ENCODE measurements at places on chromosomes 6 and 20. TPM values are rescaled to one million over a fixed set of nuclear protein-coding genes. Genes with fewer than 3 reads are reported as not detected.

- no peak for DNase-seq
These were observed 90.1 kb downstream of the LPA start for GRCh38 chr6:160573943-160574342.

DNA sequence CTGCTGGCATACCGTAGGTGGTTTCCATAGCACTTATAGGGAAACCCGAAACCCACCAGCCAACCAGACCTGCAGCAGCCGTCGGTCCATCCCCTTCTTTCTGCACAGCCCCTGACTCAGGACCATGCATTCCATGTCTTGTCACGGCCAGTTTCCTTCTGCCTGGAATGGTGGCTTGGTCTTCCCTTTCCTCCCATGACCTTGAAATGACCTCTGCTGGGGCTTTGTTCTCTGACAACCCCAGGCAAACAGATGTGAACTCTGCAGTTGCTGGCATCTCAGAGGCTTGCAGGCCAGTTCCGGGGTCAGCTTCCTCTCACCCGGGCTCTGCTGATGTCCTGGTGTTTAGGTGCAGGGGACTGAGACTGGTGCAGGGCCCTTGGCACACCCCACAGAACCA lies 250.8 kb downstream of the SMOC2 start:
- DNase-seq, result no peak

DNA sequence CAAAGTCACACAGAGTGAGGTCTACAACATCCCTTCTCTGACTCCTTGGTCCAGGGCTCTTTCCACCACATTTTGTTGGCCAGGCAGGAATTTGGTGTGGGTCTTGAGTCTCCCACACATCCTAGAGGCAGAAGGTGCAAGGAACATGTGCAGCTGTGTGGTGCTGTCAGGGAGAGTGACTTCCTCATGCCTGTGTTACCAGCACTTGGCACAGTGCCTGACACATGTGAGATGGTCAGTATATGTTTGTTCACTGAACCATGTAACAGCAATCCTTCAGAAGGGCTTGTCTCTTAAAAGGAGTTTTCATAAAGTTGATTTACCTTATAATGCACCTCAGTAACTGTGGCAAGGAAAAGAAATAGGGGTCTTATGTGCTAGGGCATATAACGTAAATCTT lies 168.5 kb downstream of the CDC5L start:
- DNase-seq, result no peak

DNA sequence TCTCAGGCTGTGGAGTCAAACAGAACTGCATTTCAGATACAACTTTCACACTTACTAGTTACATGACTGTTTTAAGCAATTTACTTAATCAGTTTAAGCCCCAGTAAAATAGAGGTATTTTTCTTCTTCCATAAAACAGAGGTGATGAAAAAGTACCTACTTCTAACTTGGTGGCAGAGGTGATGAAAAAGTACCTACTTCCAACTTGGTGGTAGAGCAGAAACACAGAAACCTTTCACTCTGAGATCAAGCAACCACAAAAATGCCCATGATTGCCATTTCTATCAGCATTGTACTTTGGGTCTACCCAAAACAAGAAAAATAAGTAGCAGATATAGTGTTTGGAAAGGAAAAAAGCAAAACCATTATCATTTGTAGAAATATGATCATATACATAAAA lies 148.7 kb downstream of the OPRM1 start:
- no peak for DNase-seq

GRCh38 chr6:97978855-97979271 lies 695.8 kb upstream of the MMS22L start:
- DNase-seq, result no peak

- no peak for DNase-seq
These were observed 300.2 kb downstream of the CLIC5 start for GRCh38 chr6:45715508-45715803.

- DNase-seq, result no peak
These were observed 23.8 kb downstream of the DCBLD1 start for GRCh38 chr6:117506180-117506835.

GRCh38 chr20:33773412-33774089 lies 37.6 kb upstream of the CHMP4B start:
- DNase-seq, result no peak

GRCh38 chr6:169803816-169804340 lies 52.5 kb downstream of the ERMARD start:
- no peak for DNase-seq

- no peak for DNase-seq
These were observed 280.3 kb upstream of the SYNCRIP start for GRCh38 chr6:85923013-85923430.

DNA sequence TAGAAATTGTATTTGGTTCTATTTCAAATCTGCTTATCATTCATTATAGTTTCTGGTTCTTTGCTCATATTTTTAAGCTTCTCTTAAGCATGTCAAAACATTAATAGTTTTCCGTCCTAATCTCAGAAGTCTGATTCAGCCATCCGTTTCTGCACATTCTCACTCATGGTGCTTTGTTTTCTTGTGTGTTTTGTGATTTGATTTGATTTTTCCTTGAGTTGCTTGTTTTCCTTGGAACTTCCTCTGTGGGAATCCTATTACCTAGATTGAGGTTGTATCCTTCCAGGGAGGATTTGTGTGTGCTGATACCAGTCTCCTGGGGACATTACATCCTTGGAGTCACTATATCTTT lies 7.9 kb downstream of the SNX9 start:
- no peak for DNase-seq

- no peak for DNase-seq
These were observed 32.4 kb downstream of the TRAF3IP2 start for GRCh38 chr6:111573131-111573883.

DNA sequence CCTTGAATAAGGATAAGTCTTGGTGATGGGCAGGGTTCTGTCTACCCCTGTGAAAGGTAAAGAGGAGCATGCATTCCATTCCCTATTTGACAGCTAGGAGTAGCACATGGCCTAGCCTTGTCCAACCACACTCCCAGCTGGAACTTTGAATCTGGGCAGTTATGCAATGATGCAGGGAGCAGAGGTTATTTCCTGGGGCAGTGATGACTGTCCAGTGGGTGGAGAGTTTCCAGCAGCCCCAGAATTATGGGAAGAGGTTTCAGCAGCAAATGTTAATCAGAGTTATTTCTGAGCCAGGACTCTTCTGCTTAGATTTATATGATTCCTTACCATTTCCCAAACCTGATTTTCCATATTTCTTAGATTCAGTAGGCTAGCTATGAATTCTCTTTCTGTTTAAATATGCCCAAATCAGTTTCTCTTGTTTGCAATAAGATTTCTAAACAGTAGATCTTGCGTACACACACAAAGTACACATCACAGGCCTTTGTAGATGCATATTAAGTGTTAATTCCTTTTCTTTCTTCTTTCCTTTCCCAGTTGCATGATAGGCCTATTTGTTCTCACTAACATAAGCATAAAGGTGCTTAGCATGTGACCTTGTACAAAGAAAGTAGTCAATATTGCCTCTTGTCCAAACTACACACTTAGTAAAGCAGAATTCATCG lies 17.3 kb upstream of the TXLNB start:
- DNase-seq, result no peak

- no peak for DNase-seq
These were observed 342.2 kb downstream of the CDH26 start for GRCh38 chr20:60300374-60300773.

DNA sequence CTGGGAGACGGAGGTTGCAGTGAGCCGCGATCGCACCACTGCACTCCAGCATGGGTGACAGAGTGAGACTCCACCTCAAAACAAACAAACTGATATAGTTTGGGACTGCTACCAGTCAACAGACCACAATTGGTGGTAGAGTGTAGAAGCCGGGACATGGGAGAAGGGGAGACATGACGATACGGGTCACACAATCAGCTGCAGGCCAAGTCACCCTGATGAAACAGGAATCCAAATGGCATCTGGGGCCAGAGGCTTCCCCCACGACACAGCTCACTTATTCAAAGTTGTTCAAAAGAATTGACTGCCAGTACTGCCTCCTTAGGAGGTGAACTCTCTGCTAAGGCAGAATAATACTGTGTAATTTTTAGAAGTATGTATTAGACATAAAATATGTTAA lies 27.5 kb downstream of the AMD1 start:
- no peak for DNase-seq

GRCh38 chr20:21322921-21323331 lies 19.8 kb downstream of the XRN2 start:
- no peak for DNase-seq

DNA sequence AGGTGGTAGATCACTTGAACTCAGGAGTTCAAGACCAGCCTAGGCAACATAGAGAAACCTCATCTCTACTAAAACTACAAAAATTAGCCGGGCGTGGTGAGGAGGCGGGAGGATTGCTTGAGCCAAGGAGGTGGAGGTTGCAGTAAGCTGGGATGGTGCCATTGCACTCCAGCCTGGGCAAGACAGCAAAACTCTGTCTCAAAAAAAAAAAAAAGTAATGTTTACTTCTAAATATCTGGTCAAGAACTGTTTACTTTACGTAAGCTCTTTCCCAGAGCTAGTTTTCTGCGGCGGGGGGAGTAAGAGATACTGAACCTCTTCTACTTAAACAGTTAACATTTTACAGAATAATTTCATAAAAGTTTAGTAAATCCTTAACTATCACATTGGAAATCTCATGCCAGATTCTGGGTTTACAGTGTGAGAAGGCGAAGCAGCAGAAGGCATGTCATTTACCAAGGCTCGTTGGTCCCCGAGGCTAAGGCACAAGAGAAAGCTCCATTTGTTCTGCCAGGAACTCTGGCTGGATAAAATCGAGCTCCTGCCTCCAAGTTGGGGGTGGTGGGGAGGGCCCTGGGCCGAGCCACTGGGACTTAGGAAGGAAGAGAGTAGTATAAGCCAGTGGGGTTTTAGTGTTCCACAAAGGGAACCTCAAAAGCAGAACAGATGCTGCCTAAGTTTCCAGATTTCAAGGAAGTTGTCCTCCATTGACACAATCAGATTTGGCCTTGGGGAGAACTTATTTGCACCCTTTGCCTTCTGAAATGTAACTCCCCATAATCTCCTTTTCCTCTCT lies 41.7 kb downstream of the ARFGEF2 start:
- DNase-seq, result no peak

DNA sequence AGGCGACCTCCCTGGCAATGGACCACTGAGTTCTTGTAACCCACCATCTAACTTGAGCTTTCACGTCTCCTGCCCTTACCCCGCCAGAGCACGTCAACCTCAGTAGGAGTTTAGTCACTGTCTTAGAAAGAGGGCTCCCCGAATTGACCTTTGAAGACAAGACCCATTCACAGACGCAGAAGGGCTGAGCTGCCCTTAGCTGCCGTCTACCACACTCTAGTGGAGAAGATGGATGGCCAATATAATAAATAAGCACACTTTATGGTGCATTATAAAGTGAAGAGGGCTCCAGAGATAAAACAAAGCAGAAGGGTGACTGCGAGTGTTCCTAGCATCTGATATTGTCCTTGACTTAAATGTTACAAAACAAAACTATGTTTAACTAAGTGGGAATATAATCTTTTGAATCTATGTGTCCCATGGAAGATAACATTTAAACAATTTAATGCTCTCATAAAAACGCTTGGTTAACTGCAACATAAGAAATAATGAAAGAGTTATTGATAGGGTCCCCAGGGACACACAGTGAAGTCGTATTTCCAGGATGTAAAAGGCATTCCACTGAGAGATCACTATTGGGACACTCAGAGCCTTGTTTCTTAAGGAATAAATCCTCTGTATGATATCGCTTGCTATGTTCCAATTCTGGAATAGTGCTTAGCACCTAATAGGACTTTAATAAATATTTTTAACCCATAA lies 261.1 kb downstream of the THBS2 start:
- no peak for DNase-seq

GRCh38 chr6:109693111-109693510 lies 2.0 kb downstream of the FIG4 start:
- DNase-seq, result no peak

GRCh38 chr6:163679753-163680152 lies 265.2 kb downstream of the QKI start:
- DNase-seq, result no peak

- DNase-seq, result no peak
These were observed 165.0 kb upstream of the JARID2 start for GRCh38 chr6:15080895-15081294.

- DNase-seq, result no peak
These were observed 25.3 kb downstream of the SERAC1 start for GRCh38 chr6:158142789-158143188.

GRCh38 chr6:132675749-132676148 lies 16.8 kb upstream of the TAAR1 start:
- DNase-seq, result no peak

GRCh38 chr6:158853072-158853879 lies 34.1 kb upstream of the EZR start:
- DNase-seq, result peak; percentile 86

DNA sequence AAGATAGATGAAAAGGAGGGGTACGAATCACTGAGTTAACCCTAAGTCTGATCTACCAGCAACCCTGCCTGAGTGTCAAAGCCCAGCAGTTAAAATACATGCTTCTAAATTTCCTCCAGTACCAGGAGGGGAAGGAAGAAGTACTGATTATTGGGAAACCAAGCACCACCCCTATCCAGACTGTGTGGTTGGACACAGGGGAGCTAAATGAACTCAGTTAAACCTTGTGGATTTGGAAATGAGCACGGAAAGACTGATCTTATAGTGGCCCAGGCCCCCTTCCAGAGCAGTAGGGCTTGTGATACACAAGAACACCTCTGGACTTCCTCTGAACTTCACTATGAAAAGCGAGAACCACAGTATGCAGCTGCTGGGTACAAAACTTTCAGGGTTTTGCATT lies 585.6 kb downstream of the MAFB start:
- no peak for DNase-seq

TMEM74B gene
- 1.9 TPM for total RNA-seq

BMP7 gene
- total RNA-seq, result 32.9 TPM

PABPC1L gene
- 11.7 TPM for total RNA-seq

SYCP2 gene
- 1.8 TPM for total RNA-seq

SPACA1 gene
- total RNA-seq, result not detected

GTSF1L gene
- not detected for total RNA-seq

TAGAP gene
- 1.9 TPM for total RNA-seq

RBCK1 gene
- total RNA-seq, result 63.6 TPM

SIRPD gene
- not detected for total RNA-seq

KIF6 gene
- total RNA-seq, result 1.1 TPM

LPIN3 gene
- total RNA-seq, result 74.6 TPM

VWA7 gene
- total RNA-seq, result 3.3 TPM

BFSP1 gene
- 0.85 TPM for total RNA-seq

FRMD1 gene
- total RNA-seq, result 0.64 TPM

CPNE1 gene
- total RNA-seq, result 105 TPM

CASS4 gene
- 0.47 TPM for total RNA-seq

TCP1 gene
- 150 TPM for total RNA-seq
